Renal pelvis (tissue), 12 donors: ENCODE measurements at places on chromosomes 5 and 9.

- DNase-seq = no peak
Measured at GRCh38 chr9:2771087-2771486, 53.8 kb downstream of the KCNV2 start.

- no peak for DNase-seq
Measured at GRCh38 chr5:150653145-150653761, 7.8 kb upstream of the MYOZ3 start.

GRCh38 chr9:95606489-95607350, 89.9 kb upstream of the PTCH1 start:
- DNase-seq = no peak

GRCh38 chr9:37405764-37406380, 16.6 kb upstream of the GRHPR start:
- DNase-seq = no peak

- no peak for DNase-seq
Measured at GRCh38 chr5:172029876-172030275, 23.4 kb upstream of the FBXW11 start.

DNA sequence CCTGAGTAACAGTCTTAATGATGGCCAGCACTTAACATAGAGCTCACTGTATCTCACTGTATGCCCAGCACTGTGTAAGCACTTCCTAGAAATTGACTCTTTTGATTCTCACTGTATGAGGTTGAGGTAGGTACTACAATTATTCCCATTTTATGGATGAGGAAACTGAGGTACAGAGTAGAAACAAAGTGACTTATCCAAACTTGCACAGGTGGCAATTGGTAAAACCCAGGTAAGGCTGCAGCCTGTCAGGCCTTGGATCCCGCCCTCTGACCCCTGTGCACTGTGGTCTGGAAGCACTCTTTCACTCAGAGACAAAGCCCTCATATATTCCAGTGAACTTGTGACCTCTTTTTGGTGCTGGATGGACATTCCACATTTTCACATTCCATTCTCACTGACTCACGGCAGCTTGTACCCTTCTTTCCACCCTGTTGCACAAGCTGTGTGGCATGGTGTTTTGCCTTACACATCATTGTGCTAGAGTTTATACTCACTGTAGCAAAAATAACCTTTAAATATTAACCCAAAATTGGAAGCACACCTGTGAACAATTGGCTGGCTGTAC, 21.7 kb downstream of the ANKRD55 start:
- DNase-seq = peak; percentile 66

DNA sequence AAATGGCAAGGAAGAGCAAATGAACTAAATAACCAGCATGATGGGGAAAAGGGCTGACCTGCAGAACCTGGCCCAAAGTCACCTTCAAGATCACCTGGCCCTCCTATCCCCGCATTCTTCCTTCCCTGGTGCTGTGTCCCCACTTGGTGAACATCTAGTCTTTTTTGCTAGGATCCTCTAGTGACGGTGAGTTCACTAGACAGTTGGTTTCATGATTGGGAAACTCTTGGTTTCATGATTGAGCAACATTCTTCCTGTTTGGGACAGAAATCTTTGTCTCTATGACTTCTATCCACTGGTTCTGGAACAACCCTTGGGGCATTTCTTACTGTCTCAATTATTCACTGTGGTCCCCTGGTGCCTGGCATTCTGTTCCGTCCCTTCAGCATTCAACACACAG, 50.2 kb upstream of the DAB2IP start:
- DNase-seq = no peak

GRCh38 chr9:38194870-38195269, 125.8 kb upstream of the SHB start:
- no peak for DNase-seq

GRCh38 chr9:114619191-114619761, 8.2 kb downstream of the TMEM268 start:
- DNase-seq = no peak

- no peak for DNase-seq
Measured at GRCh38 chr5:135713161-135713915, 121.1 kb upstream of the SLC25A48 start.

GRCh38 chr5:147306351-147306750, 71.5 kb downstream of the STK32A start:
- DNase-seq = no peak

GRCh38 chr5:36228505-36228904, 13.2 kb downstream of the NADK2 start:
- no peak for DNase-seq

DNA sequence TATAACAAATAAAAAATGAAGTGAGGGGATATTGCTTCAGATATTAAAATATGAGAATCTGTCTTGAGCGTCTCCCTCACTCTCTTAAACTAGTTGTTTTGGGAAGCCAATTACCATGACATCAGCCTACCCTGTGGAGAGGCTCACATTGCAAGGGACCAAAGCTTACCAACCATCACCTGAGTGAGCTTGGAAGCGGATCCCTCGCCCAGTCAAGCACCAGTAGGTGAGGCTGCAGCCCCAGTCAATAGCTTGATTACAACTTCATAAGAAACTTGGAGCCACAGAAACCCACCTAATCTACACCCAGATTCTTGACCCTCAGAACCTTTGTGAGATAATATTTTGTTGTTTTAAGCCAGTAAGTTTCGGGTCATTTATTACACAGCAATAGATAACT, 206.2 kb downstream of the CEMIP2 start:
- no peak for DNase-seq

DNA sequence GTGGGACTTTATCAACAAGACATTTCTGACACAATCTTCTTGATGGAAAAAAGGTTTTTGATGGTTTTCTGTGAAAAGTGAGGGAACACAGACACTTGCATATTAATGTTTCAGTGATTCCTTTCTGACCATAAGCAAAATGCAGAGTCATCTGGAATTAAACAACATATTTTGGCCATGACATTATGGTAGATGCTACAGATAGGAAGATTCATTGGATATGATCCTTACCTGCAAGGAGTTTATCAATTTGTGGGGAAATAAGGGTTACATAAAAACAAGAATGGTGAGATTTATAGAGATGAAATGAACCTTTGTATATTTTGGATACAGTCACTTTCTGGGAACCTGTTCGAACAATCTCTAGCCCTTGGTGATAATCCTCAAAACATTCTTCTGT, 155.3 kb upstream of the GNA14 start:
- DNase-seq = no peak

DNA sequence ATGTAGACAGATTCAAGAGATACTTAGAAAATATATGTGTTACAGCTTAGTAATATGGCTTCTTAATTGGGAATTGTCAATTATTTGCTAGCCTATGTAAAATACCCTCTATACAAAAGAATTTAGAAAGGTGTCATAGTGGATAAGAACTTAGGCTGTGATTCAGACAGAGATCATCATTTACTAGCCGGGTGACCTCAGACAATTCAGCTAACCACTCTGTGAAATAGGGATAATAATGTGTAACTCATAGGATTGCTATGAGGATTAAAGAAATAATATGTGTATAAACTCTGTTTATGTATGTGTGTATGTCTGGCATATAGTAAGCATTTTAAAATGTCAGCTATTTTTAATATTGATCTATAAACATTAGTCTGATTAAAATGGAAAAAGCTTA, 5.9 kb upstream of the LARS1 start:
- DNase-seq = no peak

DNA sequence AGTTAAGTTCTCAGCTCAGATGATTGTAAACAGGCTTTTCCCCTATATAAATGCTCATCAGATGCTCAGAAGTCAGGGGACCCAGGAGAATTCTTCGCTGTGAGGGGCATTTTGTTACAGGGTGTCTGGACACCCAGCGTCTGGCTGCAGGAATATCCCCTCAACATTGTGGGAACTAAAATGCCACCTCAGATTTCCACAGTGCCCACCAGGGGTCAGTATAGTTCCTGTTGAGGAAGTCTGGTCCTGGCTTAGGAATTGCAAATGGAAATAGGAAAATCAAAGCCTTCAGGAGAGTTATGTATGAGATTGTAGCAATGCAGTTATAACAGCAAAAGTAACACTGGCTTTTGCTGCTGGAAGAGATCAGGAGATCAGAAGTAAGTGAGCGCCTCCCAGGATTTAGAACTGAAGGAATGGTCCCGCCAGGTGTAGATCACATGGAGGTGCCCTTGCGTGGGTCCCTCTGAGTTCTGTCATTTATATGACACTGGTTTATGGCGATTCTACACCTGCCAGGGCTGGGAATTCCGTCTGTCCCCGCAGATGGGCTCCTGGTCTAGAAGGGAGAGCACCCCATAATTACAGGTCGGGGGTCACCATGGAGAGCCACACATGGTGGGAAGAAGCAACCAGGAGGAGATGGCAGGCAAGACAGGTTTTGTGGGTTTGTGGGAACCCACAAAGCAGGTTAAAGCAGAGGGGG, 47.1 kb upstream of the CTSL start:
- DNase-seq = peak; percentile 80

GRCh38 chr5:76831110-76831452, 12.3 kb downstream of the F2RL1 start:
- DNase-seq = no peak

GRCh38 chr5:118366429-118366828, 621.9 kb downstream of the DTWD2 start:
- no peak for DNase-seq

DNA sequence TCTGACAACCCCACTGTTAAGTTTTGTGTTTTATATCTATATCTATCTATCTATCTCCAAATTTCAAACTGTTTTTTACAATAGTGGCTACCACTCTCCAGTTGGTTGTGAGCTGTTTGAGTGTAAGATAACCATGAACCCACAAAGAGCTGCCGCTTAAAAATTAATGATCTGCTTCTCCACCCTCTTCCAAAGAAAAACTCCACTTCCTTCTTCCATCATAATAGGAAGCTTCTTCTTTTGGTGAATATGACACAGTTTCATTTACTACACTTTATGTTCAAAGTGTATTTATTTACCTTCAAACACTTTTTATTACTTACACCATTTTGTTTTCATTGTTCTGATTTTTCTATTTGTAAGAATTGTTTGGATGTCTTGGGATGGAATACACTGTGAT, 37.9 kb downstream of the SPZ1 start:
- no peak for DNase-seq

DNA sequence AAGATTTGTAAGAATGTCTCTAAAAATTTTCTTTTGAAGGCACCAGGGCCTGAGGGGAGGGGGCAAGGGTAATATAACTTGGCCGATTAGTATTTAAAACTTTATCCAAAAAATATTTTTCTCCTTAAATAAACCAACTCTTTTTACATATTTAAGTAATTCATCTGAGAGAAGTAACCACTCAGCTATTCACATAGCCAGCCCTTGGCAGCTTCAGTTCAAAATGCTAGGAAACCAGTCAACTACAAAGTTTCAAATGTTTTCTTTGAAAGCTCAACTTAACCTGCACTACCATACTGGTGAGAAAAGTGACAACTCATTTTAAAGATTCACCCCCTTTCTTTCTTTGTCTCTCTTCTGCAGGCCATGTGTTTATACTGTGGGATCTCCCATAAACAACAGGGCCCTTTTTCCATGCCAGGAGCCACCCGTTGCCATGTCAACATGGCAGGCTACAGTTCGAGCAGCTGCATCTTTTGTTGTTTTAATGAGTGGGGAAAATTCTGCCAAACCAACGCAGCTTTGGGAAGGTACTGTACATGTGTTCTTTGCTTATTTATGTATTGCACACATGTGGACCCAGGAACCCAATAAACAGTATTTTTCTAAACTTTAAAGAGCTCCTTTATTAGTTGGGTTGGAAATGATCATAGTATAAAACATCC, 46.3 kb downstream of the AOPEP start:
- no peak for DNase-seq

DNA sequence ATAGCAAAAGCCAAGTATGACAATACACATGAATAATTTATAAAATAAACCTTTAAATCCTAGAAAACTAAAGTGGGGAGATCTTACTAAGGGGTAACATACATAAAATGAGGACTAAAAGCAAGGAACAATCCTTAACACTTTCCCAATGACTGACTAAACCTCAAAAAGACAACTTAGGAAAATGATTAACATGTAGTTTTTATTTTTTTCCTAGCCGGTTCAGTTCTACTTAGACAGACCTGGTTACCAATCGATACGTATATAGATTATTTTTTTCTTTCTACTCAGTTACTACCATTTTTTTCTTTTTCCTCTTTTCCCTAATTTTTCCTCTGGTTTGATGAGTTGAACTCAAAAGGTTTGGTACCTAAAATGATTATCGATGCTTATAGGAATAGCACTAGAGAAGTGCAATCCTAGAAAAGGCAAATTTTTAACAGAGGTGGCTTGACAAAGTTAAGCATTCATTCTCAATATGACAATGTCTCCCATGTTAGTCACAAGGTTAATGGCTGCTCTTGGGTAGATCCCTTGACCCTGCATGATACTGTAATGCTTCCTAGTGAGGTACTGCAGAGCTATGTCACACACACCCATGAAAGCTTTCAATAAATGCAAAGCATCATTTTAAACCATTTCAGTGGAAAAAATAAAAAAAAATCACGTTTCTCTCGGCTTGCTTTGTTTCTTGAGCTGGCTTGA, 41.5 kb downstream of the FBXO4 start:
- DNase-seq = no peak
